ENCODE measurements at places on chromosomes 16 and 17.

DNA sequence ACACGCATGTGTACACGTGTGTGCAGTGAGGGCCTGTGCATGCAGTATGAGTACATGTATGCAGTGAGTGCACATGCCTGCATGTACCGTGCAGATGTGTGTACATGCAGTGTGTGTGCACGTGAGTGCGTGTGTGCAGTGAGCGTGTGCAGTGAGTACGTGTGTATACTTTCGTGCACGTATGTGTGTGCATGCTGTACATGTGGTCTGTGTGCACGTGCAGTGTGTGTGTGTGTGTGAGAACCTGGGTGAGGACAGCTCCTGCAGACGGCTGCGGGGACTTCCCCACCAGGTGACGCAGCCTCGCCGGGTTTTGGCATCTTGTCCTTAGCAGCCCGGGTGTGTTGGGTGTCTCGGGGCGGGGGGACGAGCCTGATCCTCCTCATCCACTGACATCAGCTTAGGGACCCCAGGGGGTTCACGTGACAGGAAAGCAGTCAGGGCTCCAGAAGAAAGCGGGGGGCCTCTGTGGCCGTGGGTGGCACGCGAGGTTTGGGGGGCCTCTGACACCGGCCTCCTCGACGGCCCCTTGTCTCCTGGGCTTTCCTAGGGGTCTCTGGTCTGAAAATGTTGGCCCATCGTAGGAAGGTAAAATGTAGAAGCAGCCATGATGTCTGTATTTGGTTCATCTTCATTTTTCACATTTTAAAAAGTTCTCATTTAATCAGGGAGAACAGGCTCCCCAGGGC, 119.6 kb upstream of the ZNF750 start:
- no peak for DNase-seq

GRCh38 chr17:20852990-20853370, 189.8 kb downstream of the USP22 start:
- peak; percentile 25 for DNase-seq

- no peak for DNase-seq
These were observed 2.2 kb downstream of the NT5M start for GRCh38 chr17:17305281-17305801.

DNA sequence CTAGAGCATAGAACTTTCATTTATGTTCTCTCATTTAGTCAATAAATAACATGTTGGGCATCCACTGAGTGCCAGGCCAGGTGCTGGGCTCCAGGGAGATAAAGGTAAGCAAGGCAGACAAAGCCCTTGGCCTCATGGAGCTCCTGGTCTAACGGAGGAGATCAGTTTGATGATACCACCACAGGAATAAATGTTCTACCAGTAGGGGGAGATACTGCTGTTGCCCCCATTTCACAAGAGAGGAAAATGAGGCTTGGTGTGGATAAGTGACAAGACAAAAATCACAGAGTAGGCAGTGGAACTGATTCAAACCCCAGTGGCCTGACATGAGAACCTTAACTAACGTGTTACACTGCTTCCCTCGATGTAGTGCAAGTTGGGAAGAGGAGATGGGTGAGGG, 80.4 kb upstream of the ERCC4 start:
- DNase-seq = no peak

DNA sequence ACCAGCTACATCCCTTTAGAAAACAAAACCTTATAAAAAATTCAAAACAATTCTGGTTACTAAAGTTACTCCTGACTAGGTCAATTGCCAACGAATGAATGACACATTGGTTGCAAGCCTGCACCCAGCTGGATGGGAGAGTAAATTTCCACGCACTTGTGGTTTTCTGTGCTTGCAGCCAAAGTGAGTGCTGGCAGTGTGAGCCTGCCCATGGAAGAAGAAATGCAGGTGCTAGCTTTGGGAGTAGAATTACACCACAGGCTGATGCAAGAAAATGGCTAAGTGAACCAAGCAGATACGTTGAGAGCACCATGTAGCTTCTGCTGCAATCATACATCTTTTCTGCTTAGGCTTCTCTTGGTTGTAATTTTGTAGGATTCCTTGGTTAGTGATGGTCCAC, 74.6 kb downstream of the SYCE1L start:
- no peak for DNase-seq

DNA sequence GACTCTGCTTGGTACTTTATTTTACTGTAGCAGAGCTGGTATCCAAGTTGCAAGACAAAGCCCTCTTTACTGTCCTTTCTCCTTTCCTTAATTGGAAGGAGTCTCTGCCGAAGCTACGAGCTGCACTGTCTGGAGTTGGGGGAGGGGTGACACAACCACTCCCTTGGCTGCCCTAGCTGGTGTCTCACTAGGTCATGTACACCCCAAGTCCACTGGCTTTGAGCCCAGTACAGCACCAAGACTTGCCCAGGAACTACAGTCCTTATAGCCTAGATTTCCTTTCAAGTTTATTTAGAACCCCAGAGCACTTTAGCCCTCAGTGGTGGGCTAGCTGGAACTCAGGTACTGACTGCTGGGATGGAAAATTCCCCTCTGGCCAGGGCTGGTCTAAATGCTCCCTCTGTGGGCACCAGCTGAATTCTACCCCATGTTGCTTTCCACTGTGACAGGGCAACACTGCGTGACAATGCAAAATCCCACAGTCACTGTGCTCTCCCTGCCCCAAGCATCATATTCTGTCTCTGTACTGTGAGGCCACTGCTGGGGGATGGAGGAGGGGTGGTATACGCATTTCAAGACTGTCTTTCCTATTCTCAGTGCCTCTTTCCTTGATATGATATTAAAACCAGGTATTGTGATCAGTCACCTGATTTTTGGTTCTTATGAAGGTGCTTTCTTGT, 18.4 kb downstream of the EFCAB5 start:
- no peak for DNase-seq

Measured in NCI-H1105 treated with DMSO at 0.1 percent for 48 hours (cell line).